ENCODE measurements at places on chromosomes 3 and 15.

GRCh38 chr3:136860541-136860940, 1.5 kb upstream of the NCK1 start:
- DNase-seq, result no peak

DNA sequence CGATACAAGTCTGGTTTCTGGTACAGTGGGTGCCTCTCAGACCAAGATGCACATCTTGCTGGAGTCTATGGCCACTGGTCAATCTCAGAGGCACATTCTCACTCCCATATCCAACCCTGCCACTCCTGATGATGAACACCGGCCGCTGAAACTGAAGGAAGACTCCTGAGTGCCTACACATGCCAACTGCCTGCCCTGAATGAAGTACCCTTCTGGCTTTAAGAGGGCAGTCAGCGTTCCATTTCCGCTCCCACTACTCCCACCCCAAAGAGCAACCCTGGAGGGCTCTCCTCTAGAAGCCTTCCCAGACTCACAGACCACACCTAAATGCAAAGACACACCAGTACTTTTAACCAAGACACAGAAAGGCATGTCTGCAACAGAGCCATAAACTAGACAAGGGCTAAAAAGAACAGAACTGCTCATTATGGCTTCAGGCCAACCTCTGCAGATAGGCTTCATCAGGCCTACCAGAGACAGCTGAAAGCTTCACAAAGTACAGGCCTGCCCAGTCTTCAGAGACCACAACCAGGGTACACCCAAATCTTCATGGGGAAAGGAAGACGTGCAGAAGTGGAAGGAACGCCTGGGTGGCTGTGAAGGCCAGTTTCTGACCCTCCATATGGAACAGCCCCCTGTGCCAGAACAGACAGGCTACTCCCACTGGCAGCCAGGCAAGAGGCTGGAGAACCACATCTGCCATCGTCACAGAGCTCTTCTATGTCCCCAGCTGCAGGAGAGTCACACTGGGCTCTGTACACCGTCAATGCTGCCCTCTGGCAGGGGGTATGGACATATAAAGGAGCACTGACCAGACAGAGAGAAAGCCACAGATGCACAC, 14.3 kb downstream of the ANP32A start:
- no peak for DNase-seq

DNA sequence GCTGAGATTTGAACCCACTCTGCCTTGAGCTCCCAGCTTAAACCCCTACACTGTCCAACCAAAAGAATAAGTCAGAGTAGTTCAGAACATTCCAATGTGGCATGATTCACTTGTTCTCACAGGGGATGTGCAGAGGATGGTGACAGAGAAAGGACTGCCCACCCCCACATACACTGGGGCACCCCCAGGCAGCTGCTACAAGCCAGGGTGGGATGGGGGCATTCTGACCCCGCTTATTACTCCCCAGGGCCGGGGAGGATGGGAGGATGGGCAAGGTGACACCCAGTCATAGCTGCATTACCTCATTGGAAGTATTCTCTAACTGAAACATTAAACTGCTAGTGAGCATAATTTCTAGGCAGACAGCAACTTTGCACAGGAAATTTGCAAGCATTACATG, 126.0 kb upstream of the PRR20G start:
- no peak for DNase-seq

GRCh38 chr15:70478251-70478990, 284.9 kb downstream of the UACA start:
- DNase-seq, result no peak

GRCh38 chr3:129399145-129399894, 29.1 kb downstream of the EFCAB12 start:
- DNase-seq, result peak; percentile 93
